ENCODE measurements at places on chromosomes 12 and 14.

GRCh38 chr14:87131879-87132278, 861.1 kb downstream of the GALC start:
- peak; percentile 42 for DNase-seq

GRCh38 chr14:70921669-70922068, 14.4 kb downstream of the PCNX1 start:
- no peak for DNase-seq

DNA sequence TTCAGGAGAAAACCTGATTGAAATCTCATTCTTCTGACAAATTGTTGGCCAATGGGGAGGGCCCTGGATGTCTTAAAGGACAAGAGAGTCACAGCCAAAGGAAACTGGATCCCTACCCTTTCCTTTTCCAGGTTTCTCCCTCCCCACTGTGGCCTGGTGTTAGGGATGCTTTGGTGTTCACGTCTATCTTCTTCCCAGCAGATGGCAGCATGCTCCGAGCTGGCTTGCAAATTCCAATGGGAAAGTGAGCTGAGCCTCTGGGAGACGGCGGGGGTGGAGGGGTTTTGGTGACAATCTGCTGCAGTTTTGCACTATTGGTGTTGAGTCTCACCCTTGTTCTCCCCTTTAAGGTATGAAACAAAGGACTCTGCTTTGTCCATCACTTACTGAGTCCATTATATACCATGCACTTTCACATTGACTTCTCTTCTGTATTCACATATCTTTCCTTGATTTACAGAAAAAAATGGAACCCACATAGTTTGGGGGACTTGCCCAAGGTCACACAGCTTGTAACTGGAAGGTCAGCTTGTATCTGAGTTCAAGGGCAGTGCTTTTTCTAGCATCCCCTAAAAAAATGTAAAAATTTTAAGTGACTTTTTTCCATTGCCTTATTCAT, 39.3 kb downstream of the CCDC177 start:
- DNase-seq = peak; percentile 63

DNA sequence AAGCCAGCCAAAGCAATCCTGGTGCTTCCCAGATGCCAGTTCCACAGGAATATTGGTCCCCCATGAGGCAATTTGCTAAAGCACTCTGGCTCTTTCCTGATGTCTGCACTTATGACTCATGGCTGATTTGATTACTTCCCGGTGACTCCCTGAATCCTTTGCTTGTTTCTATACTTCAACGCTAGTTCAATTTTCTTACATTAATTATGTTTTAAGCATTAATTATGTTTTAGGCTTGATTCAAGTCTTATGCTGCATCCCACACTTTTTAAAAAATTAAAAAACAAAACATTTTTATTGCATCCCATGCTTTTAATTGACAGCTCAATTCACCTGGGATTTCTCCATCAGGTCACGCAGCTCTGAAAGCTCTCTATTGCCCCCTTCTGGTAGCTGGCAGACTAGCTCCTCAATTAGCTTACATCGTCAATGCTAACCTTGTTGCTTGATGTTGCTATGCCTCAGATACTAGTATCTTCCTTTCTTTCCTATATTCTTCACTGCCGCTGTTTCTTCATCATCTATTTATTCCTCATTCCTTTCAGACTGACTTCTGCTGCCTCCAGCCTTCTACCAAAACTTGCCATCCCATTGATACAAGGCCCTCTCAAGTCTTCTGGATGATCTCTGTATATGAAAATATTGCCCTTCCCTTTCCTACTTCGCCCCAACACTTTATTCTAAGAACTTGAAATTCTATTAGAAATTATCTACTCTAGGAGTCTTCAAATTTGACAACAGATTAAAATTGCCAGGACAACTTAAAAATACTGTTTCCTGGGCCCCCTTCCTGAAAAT, 32.0 kb downstream of the TSHR start:
- DNase-seq = peak; percentile 56

DNA sequence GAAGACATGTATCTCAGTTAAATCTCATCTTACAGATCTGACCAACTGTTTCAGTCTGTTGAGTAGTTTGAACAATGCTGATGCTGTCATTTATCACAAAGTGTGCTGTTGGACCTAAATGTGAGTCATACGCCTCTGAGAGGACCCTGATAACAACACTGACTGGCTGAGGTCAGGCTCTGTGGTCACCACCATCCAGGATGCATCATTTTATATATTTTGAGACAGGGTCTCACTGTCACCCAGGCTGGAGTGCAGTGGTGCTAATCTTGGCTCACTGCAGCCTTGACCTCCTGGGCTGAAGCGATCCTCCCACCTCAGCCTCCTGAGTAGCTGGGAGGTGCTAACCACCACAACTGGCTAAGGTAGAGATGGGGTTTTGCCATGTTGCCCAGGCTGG, 181.0 kb upstream of the RGS6 start:
- peak; percentile 51 for DNase-seq

DNA sequence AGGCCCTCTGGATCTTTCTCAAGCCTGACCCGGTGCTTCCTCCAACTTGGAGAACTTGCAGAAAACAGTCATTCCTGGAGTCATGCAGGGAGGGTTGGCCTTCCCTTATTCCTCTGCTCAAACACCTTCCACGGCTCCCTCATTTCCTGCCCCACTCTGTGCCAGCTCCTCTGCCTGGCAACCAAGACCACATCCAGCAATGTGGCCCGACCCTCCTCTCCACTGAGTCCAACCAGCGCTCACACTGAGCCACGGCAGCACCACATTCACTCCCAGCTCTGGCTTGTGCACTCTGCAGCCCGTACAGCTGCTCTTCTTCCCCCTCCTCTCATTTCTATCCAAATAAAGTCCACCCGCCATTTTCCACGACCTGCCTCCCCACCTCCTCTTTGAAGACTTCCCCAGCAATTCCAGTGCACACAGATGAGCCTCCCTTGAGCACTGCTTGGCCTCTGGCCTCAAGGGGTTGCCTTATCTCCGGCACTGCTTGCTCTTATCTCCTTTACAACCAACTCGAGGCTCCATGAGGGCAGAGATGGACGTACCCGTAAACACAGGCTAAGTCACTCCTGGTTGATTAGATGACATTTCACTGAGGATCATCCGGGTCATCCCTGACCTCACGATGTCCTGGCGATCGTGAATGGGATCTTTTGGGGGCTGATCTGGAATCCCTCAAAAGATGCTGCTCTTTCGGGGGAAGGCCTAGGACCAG, 5.4 kb downstream of the PGF start:
- no peak for DNase-seq

- no peak for DNase-seq
These were observed 56.1 kb upstream of the FBRSL1 start for GRCh38 chr12:132433641-132434395.

GRCh38 chr14:97602438-97603117, 805.4 kb downstream of the VRK1 start:
- no peak for DNase-seq

- DNase-seq = no peak
These were observed 89.2 kb downstream of the NTS start for GRCh38 chr12:85963326-85963725.

DNA sequence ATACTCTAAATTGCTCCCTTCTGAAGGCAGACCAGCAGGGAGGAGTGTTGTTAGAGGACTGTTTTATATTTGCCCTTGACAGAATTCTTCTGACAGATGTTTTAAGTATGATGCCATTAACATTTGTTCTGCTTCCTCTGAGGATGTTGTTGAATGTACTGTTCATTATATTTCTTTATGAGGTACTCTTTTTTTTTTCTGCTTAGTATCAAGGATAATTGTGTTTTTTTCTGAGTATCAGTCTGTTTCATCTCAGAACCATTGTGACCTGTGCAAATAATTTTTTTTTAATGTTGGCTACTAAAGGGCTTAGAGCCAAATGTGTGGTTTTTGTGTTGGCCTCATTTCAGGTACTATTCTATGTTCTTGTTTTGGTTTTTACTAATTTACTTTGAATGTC, 10.6 kb downstream of the METAP2 start:
- no peak for DNase-seq

- DNase-seq = no peak
These were observed 22.5 kb upstream of the PGF start for GRCh38 chr14:74977901-74978385.

- DNase-seq = no peak
These were observed 2.4 kb downstream of the ATF7 start for GRCh38 chr12:53623548-53624385.

DNA sequence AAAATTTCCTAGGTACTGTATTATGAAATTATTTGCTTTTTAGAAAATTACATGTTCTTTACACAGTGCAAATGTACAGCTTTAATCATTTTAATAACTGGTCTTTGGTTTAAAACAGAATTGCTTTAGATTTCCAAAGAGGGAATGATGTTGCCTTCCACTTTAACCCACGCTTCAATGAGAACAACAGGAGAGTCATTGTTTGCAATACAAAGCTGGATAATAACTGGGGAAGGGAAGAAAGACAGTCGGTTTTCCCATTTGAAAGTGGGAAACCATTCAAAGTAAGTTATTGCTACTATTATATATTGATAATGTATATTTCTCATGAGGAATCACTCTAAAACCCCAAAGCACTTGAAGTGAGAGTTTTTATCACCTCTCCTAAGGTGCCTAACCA, 13.4 kb downstream of the LGALS3 start:
- DNase-seq = no peak

DNA sequence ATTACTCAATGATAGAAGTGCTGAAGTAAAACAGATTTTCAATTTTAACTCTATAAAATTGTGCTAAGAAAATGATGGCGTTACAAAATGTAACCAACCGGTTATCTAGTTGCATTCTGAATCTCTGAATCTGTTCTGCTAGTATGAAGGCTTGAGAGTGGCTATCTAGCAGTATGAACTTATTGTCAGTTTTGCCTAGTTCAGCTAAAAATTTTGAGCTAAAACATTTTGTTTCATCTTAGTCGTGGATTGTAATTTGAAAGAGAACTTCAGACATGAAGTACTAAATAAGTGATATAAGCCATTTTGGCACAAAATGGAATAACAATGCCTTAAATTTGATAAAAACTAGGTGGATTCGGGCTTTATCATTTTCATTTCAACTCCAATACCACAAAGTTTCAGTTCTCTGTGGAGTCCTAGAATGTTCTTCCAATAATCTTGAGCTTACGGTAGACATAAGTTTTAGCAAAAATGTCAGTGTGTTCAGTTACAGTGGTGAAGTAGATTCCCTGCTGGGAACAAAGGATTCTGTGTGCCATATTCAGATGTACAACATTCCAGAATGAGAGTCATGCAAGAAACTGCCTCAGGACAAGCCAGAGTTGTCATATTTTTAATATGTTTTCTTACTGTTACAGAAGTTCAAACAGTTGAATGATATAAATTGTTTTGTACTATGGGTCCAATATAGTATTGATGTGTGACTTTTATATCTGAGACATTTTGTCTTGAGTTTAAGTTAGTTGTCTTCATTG, 28.1 kb downstream of the ATP6V1D start:
- DNase-seq = no peak

GRCh38 chr12:115172521-115172920, 488.5 kb upstream of the TBX3 start:
- peak; percentile 21 for DNase-seq

GRCh38 chr12:6355491-6356373, 13.9 kb upstream of the TNFRSF1A start:
- no peak for DNase-seq

DNA sequence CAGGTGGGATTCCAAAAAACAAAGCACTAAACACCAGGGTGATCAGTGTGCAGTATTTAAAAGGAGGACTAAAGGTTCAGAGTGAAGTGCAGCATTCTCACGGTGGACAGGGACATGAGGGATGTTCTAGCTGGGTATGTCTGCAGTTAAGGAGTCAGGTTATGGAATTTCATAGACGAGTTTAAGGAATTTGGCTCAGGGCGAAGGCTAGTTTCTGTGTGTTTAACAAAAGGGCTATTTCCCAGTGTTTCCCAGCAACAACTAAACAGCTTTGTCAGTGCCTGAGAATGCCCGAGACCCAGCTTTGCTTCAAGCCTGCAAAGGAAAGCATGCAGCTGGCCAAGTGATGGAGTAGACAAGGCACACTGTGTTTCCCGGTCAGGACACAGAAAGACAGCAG, 7.0 kb downstream of the KRT1 start:
- no peak for DNase-seq

GRCh38 chr12:108799401-108800243, 57.8 kb downstream of the SSH1 start:
- no peak for DNase-seq

DNA sequence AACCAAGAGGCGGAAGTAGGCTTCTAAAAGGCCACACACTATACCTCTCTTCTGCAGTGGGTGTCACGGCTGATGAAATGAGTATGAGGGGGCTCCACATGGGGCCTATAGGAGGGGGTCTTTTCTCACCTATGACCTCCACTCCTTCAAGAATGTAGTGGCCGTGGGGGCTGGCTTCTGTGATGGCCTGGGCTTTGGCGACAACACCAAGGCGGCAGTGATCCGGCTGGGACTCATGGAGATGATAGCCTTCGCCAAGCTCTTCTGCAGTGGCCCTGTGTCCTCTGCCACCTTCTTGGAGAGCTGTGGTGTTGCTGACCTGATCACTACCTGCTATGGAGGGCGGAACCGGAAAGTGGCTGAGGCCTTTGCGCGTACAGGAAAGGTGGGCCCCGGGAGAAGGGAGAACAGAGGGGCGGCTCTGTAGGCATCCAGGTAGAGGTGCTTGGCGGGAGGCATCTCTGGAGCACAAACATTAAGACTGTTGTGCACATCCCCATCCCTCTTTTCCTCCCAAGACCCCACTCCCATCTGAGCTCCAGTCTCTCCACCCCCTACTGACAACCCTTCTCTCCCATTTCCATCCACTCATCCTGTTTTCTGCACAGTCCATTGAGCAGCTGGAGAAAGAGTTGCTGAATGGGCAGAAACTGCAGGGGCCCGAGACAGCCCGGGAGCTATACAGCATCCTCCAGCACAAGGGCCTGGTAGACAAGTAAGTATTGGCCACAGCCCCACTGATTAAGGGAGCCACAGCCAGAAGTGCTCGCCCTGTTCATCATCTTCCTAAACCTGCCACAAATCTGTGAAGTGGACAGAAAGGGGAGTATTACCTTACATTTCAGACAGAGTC, 3.8 kb downstream of the GPD1 start:
- DNase-seq = no peak

GRCh38 chr14:36227802-36228201, 51.3 kb upstream of the PTCSC3 start:
- peak; percentile 30 for DNase-seq
